NCI-H1436 treated with DMSO at 0.1 percent for 48 hours (cell line): ENCODE measurements at places on chromosomes 12 and 14.

DNA sequence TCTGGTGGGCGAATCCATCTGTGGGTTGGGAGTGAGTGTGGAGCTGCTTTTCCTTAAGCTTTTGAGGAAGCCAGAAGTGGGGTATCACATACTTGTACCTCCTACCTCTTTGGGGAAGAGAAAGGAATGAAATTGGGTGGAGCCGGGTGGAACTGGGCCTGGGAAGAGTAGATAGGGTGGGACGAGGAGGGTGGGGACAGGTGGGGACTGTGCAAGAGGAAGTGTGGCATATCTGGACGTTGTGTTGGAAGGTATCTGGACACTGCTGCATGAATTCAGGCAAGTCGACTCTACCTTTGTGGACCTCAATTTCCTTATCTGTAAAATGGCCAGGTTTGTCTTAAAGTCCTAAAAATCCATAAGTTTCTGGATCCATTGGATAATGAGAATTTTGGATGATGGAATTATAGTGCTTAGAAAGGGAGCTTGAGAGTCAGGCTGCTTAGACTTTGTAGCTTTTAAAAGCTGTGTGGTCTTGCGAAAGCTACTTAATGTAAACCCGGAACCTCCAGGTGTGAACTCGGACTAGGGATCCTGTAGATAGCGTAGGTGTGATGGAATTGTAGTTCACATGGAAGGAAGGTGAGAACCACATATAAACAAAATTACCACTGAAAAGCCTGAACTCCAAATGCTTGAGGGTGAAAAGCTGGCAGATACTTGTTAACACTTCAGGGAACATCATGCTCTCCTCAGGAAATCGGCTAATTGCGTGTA lies 2.1 kb downstream of the VRTN start:
- no peak for DNase-seq

- DNase-seq: no peak
Observed at GRCh38 chr12:105064564-105065178, 19.6 kb downstream of the ALDH1L2 start.

DNA sequence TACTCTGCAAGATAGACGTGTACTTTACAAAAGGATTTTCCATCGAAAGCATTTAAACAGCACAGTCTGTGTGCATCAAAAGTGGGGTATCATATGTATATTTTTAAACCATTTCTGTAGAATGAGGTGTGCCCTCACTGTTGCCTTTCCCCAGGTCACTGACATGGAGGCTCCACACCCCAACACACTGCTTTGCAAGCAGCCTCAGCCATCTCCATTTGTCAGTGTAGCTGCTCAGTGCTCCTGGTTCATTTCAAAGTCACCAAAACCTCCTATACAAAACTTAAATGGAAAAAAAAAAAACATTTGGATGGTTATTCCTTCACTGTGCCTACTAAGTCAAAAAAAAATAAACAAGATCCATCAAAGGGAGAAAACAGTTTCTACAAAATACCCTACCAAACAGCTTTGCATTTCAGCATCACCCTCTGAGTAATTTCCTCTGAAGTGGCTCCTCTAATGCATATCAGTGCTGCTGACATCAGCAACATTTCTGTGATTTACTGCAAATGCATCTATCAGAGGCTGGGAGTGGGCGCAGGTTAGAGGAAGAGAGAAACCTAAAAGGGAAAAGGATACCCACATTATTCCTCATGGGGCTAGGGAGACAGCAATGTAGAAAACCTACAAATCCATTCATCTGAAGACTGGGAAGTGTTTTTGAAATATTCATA lies 46.0 kb downstream of the KCNK10 start:
- DNase-seq: no peak

DNA sequence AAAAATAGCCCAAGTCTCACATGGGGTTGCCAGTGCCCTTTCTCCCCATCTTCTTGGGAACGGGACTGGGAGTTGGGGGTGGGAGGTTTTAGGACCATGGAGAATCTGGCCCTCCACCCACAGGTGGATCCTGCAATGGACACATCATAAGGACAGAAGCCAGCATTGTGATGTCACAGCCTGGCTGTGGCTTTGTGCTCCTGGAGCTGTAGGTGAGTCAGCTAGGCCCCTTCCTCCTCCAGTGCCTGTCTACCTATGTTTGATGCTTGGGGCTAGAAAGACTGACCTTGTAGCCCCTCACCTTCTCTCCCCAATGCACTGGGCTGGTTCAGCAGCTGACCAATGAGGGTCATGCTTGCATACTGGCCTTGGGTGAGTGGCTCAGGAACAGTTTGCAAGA lies at the start of gene CCDC197:
TSS of gene CCDC197 (plus strand) at position 220 of the 400 bp plus-strand sequence. CDS start 831 bp downstream, outside the sequence.
- no peak for DNase-seq

DNA sequence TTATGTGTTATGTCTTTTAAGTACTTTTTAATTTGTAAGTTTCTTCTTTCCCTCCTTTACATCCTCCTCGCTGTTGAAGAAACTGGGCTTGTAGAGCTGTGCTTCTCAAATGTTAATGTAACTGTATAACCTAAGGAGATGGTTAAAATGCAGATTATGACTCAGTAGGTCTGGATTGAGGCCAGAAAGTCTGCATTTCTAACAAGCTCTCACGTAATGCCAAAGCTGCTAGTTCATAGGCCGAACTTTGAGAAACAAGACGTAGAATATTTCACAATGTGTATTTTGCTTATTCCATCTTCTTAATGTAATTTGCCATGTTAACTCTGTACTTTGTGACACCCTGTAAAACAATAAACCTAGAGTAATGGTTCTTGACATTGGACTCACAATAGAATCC lies 193.3 kb upstream of the SYT1 start:
- no peak for DNase-seq

DNA sequence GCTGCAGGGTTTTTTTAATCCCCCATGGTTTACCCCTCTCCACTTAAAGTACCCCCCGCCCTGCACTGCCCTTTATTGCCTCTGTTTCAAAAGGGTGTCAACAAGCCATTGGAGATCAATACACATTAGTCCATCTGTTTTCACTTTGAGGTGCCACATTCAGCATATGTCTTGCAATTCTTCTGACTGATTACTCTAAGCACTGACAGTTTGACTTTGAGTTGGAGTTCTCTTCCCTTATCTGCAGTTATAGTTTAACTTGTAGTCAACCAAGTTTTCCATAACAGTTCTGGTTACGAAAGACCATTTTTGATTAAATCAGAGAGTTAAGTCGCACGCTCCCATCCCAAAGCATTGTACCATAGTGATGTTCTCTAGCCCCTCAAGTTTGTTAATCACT lies 260.8 kb upstream of the TBX3 start:
- DNase-seq: no peak

DNA sequence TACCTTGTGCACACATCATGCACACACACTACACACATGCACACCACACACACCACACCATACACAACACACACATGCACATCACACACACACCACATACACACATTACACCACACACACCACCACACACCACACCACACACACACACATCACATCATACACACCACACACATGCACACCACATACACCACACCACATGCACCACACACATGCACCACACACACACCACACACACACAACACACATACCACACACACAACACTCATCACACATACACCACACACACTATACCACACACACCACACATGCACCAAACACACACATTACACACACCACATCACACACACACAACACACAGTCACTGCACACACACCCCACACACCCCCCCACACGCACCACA lies 38.1 kb downstream of the SDR9C7 start:
- no peak for DNase-seq

DNA sequence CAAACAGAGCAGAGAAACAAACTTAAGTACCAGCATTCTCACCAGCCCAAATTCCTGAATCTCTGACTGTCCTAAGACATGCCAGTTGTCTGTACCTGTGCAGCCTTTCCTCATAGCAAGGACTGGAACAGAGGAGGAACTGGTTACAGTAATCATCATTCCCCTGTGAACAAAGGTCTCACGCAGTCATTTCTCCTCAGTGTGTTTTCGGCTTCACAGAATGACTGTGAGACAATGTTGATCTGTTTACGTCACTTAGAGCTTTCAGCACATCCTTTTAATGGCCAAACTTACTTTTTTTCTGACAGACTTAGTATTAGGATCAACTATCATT lies 169.0 kb downstream of the FBXL14 start:
- no peak for DNase-seq

DNA sequence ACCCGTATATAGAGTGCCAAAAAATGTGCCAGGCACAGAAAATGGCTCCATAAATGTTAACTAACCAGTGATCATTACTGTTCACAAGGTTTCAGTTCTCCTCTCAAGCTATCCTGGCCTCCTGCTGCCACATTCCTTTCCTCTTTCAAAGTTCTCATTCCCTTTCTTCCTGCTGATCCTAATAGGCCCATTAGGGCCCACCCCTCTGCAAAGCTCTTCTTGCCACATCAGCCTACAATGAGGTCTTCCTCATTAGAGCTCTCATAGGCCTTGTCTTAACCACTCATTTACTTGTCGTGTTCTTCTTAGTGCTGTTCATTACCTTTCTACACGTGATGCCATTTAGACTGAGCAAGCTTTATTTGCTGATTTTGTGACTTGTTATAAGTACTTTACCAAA lies 40.5 kb downstream of the RPS29 start:
- no peak for DNase-seq
